Tibial artery (tissue), 4 donors: ENCODE measurements at places on chromosomes 5 and 9.

DNA sequence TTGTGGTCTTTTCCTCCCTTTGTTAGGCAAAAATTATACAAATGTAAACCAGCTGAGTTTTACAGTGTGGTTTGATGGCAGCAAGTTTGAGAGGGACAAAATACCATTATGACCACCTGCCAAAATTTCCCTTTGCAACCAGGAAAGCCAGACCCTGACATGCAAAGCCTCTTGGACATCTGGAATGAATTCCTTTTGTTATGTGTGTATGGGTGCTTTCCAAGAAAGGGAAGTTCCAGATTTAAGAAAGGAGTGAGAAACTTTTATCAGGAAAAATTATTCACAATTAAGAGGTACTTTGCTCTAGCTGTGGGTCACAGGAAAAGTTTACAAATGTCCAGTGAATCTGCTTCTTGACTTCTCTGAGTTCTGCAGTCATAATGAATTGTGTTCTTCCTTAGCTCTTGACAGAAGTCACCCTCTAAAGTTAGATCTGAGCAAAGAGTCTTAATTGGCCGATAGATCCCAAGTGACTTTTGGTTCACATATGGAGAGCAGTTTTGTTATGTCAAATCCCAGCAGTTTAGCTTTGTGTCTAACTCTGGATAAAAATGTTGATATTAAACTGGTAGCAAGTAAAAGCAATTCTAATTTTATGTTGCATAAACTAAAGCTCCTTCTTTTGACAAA is 295.9 kb upstream of the ZNF608 start:
- no peak overlapping the region for H3K4me3 ChIP-seq
- H3K36me3 ChIP-seq = no peaks in the 10 kb centered on the region
- DNase-seq = no peak
- no peak overlapping the region for H3K27ac ChIP-seq
- no peaks in the 10 kb centered on the region for H3K27me3 ChIP-seq

GRCh38 chr5:1050423-1051365 is 42.1 kb downstream of the NKD2 start:
- H3K36me3 ChIP-seq = peaks cover 34% of the 10 kb centered on the region
- H3K27me3 ChIP-seq = no peaks in the 10 kb centered on the region
- no peak overlapping the region for H3K4me3 ChIP-seq
- no peaks in the 10 kb centered on the region for H3K4me1 ChIP-seq
- DNase-seq = no peak
- H3K27ac ChIP-seq = no peak overlapping the region

- peak; percentile 83 for DNase-seq
- no peaks in the 10 kb centered on the region for H3K4me1 ChIP-seq
- no peaks in the 10 kb centered on the region for H3K36me3 ChIP-seq
- peak within 1 kb of the TSS; percentile 67 for H3K4me3 ChIP-seq
- no peaks in the 10 kb centered on the region for H3K27me3 ChIP-seq
Measured at GRCh38 chr5:73625944-73626811, at the start of gene ARHGEF28. Gene ARHGEF28 (plus strand): TSS chr5:73626196. CDS start chr5:73684852, 58,656 bp downstream.

GRCh38 chr5:7970816-7971215 is 101.9 kb downstream of the MTRR start:
- H3K4me3 ChIP-seq = no peak overlapping the region
- no peak overlapping the region for H3K27ac ChIP-seq
- no peaks in the 10 kb centered on the region for H3K4me1 ChIP-seq

GRCh38 chr9:29866556-29866955 is 2293.3 kb upstream of the C9orf72 start:
- no peaks in the 10 kb centered on the region for H3K27me3 ChIP-seq
- DNase-seq = no peak
- no peak overlapping the region for H3K4me3 ChIP-seq
- no peaks in the 10 kb centered on the region for H3K4me1 ChIP-seq
- no peak overlapping the region for H3K27ac ChIP-seq
